Fibroblast of lung (primary cell): ENCODE measurements at places on chromosomes 3 and 15. TPM values are rescaled to one million over a fixed set of nuclear protein-coding genes. Genes with fewer than 3 reads are reported as not detected.

The CHDH gene
- polyA plus RNA-seq, result 0.15 and 0.23 TPM in 2 replicates

The RASGRP1 gene
- polyA plus RNA-seq, result 0.10 and 1.6 TPM in 2 replicates

The ZIC4 gene
- not detected in 2 replicates for polyA plus RNA-seq

The VILL gene
- polyA plus RNA-seq, result 1.9 and 2.0 TPM in 2 replicates

The APBA2 gene
- 9.5 and 11.8 TPM in 2 replicates for polyA plus RNA-seq

The COL6A5 gene
- 0.06 TPM in 1 of 2 replicates, not detected in the other for polyA plus RNA-seq

The CCR4 gene
- polyA plus RNA-seq, result not detected in 2 replicates

The PROK2 gene
- not detected in 2 replicates for polyA plus RNA-seq

The NUP210 gene
- polyA plus RNA-seq, result 0.05 and 0.09 TPM in 2 replicates

The CCDC39 gene
- polyA plus RNA-seq, result not detected in 2 replicates

The FBXW12 gene
- 0.05 and 0.06 TPM in 2 replicates for polyA plus RNA-seq

The ASB14 gene
- polyA plus RNA-seq, result not detected in 2 replicates

The KCNMB3 gene
- 0.76 and 1.3 TPM in 2 replicates for polyA plus RNA-seq

The ISL2 gene
- 0.02 and 0.03 TPM in 2 replicates for polyA plus RNA-seq

The STARD5 gene
- polyA plus RNA-seq, result 20.1 and 21.4 TPM in 2 replicates

The CAMKV gene
- polyA plus RNA-seq, result 0.06 TPM in 1 of 2 replicates, not detected in the other

The NPAP1 gene
- not detected in 2 replicates for polyA plus RNA-seq

The GP9 gene
- polyA plus RNA-seq, result not detected in 2 replicates

The AHSG gene
- not detected in 2 replicates for polyA plus RNA-seq

The TM4SF1 gene
- polyA plus RNA-seq, result 301 and 353 TPM in 2 replicates

The CFAP91 gene
- 0.02 and 0.10 TPM in 2 replicates for polyA plus RNA-seq

The MB21D2 gene
- polyA plus RNA-seq, result 11.2 and 11.4 TPM in 2 replicates

The HDAC11 gene
- 4.9 and 5.2 TPM in 2 replicates for polyA plus RNA-seq
